Right forelimb (tissue), 1 donor: ENCODE measurements at places on chromosomes 5 and 9.
A peak's percentile ranks its signal among the peaks of the same experiment; 100 is the strongest.

GRCh38 chr5:149636861-149637246, 55.6 kb downstream of the ARHGEF37 start:
- DNase-seq, result peak; percentile 90

DNA sequence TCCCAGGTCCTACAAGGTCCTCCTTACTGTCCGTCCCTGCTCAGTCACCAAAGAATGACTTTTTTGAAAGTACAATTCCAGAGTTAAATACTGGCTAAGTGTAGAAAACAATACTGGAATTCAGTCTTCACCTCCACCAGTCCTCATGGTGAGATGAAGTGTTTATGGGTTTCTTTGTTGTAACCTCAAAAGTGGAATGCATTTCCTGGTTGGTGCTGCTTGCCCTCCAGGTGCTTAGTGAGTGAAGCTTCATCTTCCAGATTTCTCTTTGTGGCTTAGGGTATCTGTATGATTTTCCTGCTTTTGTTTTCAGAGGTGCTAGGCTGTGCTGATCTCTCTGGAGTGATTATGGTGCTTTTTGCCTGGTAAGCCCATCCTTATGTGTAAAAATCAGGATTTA, 49.4 kb upstream of the DHFR start:
- no peak for DNase-seq

DNA sequence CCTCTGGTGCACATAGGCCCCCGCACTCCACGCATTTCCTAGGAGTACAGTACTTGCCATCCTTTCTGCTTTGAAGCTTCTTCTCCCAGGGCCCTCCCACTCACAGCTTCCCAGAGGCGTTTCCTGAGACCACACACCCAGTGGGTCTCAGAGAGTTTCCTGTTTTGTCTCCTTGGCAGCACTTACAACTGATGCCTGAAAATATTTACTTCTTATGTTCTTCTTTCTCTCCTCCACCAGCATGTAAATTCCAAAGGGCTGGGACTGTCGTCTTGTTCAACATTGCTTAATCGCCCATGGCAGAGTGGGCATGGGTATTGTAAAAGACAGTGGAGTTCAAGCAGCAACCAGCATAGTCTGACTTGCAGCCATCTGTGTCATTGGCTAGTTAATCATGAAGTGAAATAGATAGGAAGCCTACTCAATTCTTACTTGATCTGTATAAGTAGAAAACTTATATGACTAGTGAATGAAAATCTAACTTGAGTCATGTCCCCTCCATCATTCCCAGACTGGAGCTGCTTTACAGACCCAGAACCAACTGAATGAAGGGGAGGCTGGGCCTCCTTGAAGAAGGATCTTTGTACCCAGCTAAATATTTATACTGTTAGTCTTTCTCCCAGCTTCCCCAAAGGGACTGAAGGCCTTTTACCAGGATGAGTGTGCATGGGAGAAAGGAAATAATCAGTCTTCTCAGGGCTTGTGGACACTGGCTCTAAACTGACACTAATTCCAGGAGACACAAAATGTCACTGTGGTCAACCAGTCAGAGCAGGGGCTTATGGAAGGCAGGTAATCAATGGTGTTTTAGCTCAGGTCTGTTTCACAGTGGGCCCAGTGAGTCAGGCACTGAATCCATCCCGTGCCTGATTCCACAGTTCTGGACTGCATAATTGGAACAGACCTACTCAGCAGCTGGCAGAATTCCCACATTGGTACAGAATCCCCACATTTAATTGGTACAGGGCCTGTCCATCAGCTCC, 116.4 kb downstream of the SV2C start:
- DNase-seq, result no peak

DNA sequence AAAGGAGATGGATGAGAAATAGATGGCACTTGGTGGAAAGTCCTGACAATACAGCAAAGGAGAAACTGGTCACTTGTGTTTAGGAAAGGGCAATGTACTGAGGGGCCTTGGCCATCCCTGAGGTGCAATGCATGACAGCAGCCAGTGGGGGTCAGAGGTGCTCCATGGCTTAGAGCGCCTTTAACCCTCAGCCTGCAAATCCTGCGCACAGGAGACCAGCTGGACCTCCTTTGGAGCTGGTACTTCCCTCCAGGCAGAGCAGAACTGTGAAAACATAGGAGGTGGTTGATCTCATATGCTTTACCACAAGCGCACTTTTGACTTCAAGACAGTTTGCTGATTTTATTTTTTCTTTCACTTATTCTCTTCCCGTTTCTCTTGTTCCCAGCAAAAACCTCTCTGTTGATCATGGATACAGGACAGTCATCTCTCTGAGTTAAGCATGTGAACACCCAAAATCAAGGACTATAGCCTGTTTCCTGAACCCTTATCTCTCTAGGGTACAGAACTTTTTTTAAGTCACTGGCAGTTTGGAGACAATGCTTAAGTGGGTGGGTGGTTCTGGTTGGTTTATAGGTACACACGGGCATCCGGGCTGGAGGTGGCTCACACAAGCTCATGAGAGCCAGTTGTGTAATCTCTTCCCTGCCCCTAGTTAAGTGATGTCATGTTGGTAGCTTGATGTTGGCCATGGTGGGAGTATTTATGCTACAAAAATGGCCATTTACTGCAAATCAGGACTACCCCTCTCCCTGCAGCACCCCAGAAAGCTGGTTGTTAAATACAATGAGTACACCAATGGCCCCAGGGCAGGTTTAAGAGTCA, 37.6 kb upstream of the ANKRD55 start:
- peak; percentile 87 for DNase-seq

- DNase-seq, result no peak
Observed at GRCh38 chr9:136950656-136951276, 1.3 kb upstream of the LCN12 start.

DNA sequence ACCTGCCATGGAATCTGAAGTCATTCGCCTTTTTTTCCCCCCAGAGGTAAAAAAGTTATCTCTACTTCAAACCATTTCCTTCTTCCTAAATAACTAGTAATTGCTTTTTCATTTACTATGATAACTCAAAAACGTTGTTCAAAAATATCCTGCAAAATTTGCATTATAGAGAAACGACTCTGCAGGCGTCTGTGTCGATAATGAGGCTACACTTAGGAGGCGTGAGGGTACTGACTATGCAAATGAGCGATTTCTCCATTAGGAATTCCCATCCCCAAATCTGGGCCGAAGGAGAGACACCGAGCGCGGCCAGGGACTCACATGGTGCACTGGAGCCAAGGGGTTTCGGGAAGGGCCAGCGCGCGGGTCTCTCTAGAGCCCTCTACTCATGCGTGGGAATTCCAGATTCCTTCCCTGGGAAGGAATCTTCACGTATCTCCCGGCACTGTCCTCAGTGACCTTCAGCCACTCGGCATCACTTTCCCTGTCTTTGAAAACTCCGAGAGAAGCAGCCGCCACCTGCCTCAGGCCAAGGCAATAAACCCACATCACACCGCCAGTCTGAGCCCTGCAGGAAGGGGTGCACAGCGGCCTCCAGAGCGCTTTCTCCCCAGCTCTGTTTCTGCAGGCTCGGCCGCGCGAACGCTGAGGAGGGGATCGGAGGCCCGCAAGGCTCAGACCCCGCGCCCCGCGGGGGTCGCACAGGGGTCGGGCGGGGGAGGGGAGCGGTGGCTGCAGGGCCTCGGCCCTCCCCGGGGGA, 718 bp upstream of the DENND4C start:
- no peak for DNase-seq

DNA sequence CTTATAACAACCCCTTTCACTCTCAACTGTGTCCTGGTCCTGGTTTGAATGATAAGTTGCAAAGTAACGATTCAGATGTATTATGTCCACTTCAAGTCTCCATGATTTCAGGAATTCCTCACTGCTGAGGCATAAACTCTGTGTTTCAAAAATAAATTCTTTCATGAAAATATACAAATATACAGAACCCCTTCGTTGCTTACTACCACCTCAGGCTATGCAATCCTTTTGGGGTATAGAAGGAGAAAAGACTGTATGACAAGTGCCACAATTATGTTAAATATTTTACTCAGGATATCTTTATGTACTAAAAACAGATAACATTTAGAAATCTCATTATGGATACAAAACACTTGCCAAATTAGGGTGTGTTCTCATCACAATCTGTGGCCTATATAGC, 190.7 kb downstream of the KCTD16 start:
- no peak for DNase-seq

DNA sequence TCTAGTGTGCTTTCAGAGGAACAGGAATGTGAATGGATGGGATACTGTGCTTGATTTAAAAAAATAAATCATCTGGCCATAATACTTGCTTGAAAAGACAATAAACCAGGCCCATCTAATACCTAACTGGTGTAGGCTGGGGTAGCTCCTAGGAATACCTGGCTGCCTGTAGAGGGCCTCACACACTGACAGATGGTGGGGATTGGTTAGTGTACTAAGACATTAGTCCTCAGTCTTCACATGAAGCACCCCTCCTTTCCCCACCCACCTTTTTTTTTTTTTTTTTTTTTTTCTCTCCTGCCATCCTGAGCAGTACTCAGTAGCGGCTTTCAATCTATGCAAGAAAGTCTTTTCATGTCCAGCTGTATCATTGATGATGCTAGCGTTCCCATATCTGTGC, 130.5 kb downstream of the ADGRV1 start:
- no peak for DNase-seq

- DNase-seq, result no peak
Observed at GRCh38 chr5:108321341-108321740, 60.6 kb downstream of the FBXL17 start.

DNA sequence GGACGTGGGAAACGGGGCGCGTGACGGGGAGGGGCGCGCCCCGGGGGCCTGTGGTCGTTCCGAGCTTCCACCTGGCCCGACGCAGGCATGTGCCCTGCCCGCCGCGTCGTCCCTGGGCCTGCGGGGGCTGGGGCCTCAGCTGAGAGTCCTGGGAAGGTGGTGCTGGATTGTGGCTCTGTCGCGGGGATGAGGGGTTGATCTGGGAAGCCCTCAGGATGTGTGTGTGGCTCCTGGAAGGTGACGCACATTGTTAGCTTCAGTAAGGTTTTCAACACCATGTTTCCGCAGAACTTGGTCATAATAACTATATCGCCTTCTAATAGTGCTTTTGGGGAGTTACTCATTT, 589.1 kb downstream of the MTRR start:
- no peak for DNase-seq

DNA sequence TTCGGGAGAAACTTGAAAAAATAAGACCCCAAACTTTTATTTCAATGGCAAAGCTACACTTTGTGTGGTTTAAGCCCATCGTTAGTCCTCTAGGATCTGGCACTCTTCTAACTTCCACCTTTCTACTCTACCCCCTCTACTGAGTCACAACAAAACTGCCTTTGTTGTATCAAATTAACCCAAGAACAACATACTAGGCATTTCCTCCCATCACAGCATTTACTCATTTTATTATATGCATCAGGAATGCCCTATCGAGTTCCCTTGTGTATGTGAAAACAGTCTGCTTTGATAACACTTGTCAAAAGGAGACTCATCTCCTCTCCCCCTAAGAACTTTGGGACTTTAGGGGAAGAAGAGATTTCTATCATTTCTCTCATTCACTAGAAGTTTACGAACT, 158.9 kb upstream of the FREM1 start:
- no peak for DNase-seq

- no peak for DNase-seq
Observed at GRCh38 chr5:102583276-102584124, 84.7 kb upstream of the SLCO6A1 start.

- no peak for DNase-seq
Observed at GRCh38 chr9:18075253-18075952, 398.6 kb upstream of the ADAMTSL1 start.

- no peak for DNase-seq
Observed at GRCh38 chr9:87336407-87336806, 161.3 kb upstream of the DAPK1 start.

- DNase-seq, result no peak
Observed at GRCh38 chr5:38768412-38769211, 77.2 kb upstream of the OSMR start.

GRCh38 chr5:41312478-41313060, 99.2 kb upstream of the C6 start:
- no peak for DNase-seq

GRCh38 chr5:115246361-115246991, 16.2 kb downstream of the PGGT1B start:
- DNase-seq, result no peak

DNA sequence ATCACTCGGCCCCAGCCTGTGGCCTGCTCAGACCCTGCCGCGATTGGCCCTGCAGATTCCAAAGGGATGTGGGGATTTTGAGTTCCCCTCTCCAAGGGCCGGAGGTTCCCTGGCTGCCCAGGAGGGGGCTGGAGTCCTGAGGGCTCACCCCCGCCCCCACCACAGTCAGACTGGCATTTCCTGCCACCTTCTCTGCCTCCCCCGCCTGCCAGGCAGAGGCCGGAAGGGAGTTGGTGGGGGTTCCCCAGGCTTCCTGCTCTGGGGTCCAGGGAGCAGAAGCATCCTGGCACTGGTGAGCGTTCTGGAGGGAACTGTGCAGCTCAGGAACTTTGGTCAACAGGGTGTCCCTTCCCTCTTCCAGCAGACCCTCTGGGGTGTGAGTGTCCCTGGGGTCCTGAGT, 70.6 kb downstream of the RXRA start:
- no peak for DNase-seq

DNA sequence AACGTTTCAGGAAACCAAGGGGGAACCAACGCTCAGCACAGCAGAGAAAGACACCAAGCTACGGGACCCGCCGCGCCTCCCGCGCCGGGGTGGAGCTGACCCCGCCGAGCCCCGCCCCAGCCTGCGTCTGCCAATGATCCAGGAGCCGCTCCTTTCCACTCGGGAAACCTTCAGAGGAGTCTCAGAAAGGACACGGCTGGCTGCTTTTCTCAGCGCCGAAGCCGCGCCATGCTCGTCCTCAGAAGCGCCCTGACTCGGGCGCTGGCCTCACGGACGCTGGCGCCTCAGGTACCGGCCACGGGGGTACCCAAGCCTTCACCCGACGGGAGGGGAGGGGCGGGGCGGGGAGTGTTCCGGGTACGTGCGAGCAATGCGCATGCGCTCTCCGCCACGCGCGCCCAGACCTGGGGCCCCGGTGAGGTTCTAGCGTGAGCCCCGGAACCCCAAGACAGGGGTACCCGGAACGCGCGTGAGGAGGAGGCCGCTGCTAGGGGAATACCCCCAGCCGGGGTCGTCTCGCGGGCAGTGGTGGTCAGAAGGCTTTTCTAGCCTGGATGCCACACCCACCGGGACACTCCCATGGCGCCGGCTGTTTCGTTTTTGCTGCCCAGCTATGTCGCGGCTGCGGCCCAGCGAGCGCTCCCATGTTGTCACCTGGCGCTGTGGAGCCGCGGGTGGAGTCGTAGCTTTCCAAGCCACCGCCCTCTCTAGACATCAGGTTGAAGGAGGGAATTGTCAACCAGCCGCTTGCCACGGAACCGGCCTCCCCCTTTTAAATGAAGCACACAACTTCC, at the start of gene NIPSNAP3A:
Gene NIPSNAP3A, plus strand, starts transcription at position 119 of the 794 bp plus-strand sequence. Its CDS starts 110 bp downstream, at position 229.
- DNase-seq, result peak; percentile 95

GRCh38 chr5:131328536-131329285, 64.9 kb downstream of the CDC42SE2 start:
- DNase-seq, result no peak

DNA sequence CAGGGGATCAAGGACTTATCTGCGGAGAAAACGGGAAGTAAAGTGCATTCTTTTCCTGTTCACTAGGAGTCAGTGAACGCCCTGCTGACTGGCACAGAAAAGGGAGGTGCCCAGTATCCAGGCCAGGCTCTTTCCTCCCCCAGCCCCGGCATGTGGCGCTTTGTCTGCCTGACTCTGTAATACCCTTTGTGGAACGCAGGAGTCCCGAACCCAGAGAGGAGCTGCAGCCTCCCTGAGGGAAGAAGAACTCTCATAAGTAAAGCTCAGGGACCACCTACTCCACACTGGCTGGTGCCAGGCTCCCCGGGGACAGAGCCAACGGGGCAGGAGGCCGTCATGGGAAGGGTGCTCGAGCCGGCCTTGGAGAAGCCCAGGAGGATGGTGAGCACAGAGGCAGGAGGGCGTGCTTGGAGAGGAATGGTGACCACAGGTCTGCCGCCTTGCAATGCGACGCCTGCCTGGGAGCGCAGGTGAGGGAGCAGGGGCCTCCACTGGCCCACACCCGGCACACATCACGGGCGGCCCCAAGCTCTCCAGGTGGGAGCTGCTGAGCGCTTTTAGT, 31.5 kb downstream of the VAV2 start:
- DNase-seq, result no peak
